ENCODE measurements at places on chromosomes 11 and 22.

DNA sequence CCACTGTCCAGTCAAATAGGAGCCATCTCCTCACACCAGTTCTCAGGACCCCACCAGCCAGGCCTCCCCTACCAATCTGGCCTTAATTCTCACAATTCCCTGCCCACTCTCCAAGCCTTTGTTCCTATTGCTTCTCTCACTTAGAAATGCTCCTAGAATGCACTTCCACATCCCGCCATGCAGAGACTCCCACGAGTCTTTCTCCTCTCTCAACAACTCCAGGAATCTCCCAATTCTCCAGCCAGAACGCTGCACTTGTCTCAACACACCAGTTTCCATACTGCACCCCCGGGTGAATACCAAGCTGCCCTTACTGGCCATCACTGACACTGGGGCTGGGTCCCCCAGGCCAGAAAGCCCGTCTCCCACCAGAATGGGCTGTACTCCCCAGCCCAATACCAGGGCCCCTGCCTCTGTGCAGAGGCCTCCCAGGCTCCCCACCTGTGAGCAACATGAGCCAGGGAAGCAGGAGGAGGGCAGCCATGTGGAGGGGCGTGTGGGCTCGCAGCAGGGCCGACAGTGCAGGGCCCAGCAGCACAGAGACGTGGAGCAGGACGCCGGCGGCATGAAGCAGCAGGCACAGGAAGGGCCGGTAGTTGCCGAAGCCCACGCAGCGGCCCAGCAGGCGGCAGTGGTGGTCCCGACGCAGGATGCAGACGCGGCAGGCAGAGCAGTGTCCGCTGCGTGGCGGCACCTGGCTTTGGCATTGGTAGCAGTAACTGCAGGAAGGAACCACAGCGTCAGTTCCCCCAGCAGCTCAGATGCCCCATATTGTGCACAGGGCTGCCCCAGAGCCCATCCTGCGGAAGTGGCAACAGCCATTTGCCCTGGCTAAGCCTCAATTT is 2.4 kb downstream of the ZDHHC24 start:
- DNase-seq = peak; percentile 82

DNA sequence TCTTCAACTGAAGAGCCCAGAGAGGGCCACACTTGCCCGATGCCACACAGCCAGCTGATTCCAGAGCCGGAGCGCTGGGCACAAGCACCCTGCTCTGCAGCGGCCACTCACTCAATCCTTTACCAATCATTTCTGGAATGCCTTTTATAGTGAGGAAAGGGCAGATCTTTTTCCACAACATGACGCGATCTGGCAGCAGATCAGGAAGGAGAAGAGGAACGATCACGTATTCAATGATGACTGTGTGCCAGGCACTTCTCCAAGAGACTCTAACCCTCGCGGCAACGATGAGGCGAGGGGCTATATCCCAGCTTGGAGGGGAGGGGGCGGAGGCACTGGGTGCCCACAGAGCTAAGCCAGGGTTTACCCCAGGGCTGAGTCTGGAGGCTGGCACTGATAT is 56.3 kb upstream of the TCF20 start:
- no peak for DNase-seq

- no peak for DNase-seq
These were observed 79.4 kb downstream of the ATM start for GRCh38 chr11:108302121-108302785.

DNA sequence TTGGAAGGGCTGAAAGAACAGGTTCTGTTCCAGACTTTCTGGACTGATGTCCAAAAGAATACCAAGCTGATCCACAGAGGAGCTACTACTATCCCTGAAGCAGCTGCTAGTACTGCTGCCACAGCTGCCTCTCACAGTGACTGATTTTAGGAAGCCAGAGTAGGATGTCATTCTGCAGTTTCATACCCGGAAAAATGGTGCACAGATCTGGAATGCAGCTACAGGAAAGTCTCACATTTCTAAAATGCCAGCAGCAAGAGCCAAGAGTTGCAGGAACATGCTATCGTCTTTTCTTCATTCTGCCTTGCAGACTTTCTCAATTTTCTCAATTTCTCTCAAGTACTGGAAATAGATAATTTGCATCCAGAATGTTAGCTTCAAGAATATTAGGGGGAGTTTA is 19.4 kb upstream of the CCDC179 start:
- DNase-seq = no peak

DNA sequence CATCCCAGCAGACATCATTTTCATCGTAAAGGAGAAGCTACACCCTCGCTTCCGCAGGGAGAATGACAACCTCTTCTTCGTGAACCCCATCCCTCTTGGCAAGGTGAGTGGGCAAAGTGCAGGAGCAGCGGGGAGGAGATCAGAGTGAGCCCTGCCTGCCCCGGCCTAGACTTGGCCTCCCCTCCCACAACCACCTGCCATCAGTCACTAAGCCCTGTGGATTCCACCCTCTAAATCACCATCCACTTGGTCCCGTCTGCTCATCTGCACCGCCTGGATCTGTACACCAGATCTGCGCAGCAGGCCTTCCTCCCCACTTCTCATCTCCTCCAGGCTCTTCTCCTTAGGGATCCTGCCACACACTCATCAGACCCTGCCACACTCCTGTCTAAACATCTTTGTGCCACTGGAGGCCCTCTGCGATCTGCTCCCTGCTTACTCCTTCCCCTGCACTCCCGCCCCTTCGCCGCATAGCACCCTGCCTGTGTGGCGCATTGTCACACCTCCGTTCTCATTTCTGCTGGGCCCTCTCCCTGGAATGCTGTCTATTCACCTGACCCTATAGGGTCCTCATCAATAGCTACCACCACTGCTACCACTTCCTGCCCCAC is 14.2 kb downstream of the UCP2 start:
- DNase-seq = no peak

- no peak for DNase-seq
These were observed 62.9 kb downstream of the CRYBB2 start for GRCh38 chr22:25282346-25282670.
